Effector memory CD8-positive, alpha-beta T cell (primary cell): ENCODE measurements at places on chromosomes 16 and 17.

GRCh38 chr17:42311240-42312034 is 23.1 kb downstream of the STAT5A start:
- no peak for DNase-seq

GRCh38 chr17:80034791-80035686 is 633 bp downstream of the TBC1D16 start:
- peak; percentile 64 for DNase-seq

- DNase-seq, result no peak
These were observed 8.1 kb downstream of the CLTC start for GRCh38 chr17:59627770-59628171.

DNA sequence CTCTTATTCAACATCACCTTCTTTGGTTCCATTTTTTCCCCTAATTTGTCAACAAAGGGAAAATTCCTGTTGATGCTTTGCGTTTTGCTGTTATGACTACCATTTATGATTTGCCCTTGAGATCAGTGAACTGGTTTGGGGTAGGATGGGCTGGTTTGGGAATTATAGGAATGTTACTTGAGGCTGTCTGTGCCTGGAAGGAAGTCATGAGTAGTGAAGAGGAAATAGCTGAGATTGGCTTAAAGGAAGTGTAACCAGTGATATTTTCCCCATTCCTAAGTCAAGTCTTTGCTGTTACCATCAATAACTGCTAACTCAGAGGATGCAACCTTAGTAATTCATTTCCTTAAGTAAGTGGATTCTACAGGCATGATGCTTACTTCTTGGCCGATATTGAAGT is 179.2 kb downstream of the MAP2K6 start:
- no peak for DNase-seq

GRCh38 chr16:66332634-66333610 is 33.6 kb upstream of the CDH5 start:
- no peak for DNase-seq

- no peak for DNase-seq
These were observed 578.1 kb downstream of the KCNJ18 start for GRCh38 chr17:22270381-22270780.

DNA sequence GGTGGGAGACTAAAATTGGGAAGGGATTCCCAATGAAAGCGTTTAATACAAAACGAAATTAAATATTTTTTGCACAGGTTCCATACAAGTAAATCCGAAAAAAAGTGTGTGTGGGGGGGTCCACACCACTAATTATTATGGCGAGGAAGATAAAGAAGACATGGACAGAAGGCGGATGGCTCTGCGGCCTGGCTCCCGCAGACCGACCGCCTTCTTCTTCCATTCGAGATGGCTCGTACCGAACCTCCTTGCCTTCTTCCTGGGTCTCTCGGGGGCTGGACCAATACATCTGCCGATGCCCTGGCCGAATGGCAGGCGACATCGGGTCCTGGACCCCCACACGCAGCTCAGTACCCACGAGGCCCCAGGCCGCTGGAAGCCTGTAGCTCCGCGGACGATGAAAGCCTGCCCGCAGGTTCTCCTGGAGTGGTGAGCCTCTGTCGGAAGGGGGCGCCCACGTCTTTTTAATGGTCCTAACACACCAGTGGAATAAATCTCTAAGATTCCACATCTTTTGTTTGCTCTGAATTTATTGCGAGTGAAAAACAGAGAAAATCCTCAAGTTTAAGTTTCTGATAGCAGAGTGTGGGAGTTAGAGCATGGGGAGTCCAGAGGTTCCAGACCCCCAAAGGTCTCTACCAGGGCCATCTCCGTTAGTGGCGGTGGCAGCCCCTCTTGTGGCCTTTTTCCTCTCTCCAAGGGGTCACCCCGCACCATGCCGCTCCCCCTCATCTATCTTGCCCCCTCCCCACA is 1.4 kb downstream of the PRAC2 start:
- peak; percentile 70 for DNase-seq

DNA sequence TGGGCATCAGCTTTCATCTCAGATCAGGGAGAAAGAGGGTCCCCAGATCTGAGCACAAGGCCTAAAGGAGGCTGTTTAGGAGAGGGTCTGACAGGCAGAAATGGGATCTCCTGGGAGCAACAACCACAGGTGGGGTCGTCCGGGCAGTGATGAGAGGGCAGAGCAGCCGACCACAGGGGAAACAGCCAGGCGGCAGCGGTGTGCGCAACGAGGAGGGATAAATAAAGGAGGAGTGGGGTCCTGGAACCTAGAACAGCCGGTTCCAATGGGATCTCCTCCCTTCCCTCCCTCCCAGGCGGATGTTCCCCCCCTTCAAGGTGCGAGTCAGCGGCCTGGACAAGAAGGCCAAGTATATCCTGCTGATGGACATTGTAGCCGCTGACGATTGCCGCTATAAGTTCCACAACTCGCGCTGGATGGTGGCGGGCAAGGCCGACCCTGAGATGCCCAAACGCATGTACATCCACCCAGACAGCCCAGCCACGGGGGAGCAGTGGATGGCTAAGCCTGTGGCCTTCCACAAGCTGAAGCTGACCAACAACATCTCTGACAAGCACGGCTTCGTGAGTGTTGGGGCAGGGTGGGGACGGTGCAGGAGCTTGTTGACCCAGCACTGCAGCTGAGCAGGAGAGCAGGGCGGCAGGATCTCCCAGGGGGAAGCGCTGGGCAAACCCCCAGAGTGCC is 1.9 kb downstream of the TBX2 start:
- DNase-seq, result no peak

DNA sequence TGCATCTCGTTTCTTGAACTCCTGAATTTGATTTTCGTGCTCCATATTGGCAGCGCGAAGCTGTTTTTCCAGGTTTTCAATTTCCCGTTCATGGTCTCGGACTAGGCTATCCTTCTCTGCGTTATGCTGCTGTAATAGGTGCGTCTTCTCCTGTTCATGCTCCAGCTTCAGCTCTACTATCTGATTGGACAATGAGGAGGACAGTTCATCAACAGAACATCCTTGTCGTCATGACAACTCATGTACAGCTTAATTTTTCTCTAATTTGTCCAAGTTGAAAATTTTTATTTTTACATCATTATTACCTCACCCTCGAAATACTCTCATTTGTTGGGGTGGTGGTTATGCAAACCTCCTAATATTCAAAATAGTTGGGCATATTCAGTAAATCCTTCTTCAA is 289.8 kb downstream of the CEP112 start:
- no peak for DNase-seq

DNA sequence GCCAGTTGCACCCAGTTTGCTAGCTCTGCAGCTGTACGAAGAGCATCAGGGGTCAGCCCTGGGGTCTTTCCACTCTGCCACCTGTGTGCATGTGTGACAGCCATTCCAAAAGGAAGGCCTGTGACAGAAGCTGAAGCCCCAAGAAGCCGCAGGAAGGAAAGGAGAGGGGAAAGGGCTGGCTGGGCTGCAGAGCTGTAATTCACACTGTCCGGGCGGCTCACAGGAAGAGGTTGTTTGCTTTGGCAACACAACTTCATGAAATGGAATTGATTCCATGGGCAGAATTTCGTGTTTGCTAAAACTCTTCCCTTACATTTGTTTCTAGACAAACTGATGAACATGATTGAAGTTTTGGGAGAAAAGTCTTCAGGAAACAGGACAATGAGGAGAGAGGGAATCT is 14.8 kb downstream of the TMEM204 start:
- DNase-seq, result no peak

DNA sequence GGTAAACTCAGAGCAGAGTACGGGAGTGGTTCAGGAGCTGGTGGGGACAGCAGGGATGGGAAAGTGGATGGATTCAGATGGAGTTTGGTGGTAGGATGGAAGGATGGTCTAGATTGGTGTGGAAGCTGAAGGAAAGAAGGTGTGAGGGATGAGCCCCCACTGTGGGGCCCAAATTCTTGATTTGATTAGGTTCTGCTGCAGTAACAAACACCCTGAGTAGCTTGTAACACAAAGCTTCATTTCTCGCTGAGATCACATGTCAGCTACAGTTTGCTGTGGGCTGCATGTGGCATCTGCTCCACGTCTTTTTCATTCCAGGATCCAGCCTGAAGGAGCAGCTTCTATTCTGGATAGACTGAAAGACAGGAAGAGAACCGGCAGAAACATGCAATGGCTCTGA is 143.8 kb downstream of the IRX3 start:
- DNase-seq, result no peak

- DNase-seq, result no peak
These were observed 108.9 kb downstream of the CDH13 start for GRCh38 chr16:82735673-82736091.

- no peak for DNase-seq
These were observed 87.9 kb downstream of the CLEC16A start for GRCh38 chr16:11032000-11032921.

DNA sequence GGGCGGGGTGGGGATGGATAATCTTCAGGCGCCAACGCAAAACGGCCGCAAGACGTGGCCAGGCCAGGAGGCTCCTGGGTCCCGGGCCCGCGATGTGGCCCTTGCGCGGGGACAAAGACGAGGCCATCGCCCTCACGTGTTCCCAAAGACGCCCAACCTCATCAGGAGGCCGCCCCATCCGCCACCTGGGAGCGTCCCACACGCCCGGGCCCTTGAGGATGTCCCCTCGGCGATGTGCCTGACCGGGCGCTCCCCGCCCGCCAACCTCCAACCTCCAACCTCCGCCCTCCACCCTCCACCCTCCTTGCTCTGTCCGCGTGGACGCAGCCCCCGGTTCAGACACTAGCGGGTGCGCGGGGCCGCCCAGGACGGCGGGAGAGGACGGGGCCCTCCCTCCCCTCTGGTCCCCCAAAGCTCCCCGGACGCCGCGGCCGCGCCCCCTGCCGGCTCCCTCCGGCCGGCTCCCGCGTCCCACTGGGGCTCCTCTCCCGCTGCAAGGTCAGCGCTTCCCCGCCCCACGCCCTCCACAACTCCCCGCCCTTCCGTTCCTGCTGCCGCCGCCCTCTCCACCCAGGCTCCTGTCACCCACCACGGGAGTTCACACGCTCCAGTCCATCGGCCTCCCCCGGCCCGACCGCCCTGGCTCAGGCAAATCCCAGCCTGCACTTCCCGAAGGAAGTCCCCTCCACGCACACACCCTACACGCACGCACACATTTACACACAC is 250.8 kb upstream of the RPL38 start:
- DNase-seq, result peak; percentile 4

DNA sequence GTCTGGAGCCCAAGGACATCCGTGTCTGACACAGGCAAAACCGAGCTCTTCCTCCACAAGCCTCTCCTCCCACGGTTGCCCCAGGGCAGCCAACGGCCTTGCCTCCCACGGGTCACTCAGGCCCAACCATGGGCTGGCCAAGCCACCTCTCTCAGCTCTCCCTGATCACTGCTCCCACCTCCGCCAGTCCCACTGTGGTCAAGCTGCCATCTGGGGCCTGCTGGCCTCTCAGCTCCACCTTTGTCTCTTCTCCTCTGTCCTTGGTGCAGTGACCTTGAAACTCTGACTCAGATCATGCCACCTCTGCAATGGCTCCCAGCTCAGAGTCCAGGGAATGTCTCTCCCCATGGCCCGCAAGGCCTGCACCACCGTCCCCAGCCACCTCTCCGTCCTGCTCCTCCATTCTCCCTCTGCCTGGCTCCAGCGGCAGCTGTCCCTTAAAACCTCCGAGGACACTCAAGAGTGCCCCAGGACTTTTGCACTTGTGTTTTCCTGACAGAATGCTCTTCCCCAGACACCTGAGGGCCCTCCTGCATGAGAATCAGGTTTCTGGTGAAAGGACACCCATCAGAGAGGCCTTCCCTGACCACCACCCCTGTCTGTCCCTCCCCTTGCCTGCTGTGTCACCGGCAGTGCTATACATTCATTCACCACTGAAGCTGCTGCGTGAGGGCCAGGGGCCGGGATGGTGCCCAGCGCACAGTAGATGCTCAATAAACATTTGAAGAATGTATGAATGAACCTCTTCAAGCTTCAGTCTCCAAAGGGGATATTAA is 19.3 kb downstream of the PEMT start:
- DNase-seq, result no peak

- no peak for DNase-seq
These were observed 9.3 kb upstream of the CARD14 start for GRCh38 chr17:80160536-80160935.

GRCh38 chr17:44385287-44386181 is 3.9 kb downstream of the ITGA2B start:
- peak; percentile 69 for DNase-seq

GRCh38 chr17:73877962-73878361 is 233.7 kb upstream of the SDK2 start:
- no peak for DNase-seq

DNA sequence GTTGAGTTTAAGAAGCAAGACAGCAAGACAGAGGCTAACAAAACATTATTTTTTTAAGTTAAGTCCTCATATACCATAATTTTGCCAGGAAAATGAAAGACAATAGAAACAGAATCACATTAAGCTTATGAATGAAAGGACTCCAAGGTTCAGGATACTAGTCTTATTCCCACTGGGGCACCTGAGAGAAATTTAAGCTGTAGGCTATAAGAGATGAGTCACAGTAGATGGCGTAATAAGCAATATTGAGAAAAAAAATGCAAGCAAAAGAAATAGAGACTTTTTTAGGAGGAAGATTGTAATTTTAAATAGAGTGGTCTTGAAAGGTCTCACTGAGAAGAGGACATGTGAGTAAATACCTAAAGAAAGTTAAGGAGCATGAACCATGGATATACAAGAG is 57.1 kb upstream of the KIF2B start:
- DNase-seq, result no peak

GRCh38 chr16:63581570-63581969 is 1540.3 kb downstream of the CDH11 start:
- DNase-seq, result no peak

DNA sequence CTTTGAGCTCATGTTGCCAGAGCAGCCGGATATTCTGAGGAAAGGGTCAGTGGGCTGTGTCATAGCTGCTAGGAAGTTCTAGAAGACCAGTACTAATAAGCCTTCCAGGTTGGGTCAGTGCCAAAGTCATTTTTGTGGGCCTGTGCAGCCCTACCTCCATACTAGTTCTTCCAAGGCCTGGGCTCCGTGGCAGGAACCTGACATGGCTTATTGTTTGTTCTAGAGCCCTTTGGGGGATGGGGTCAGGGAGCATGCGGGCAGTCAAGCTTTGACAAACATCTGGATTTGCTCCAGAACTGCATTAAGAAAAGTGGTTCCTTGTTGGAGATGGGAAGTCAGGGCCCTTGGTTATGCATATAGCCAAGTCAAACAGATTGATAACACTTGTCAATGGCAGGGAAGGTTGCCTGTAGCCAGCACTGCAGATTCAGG is 7.6 kb downstream of the ALKBH5 start:
- no peak for DNase-seq

- no peak for DNase-seq
These were observed 23.5 kb downstream of the CES1 start for GRCh38 chr16:55809386-55809785.

GRCh38 chr16:60064026-60064425 is 1329.9 kb upstream of the GOT2 start:
- no peak for DNase-seq
